A549 treated with ZK216348 at 1 μM for 4 hours (cell line): ENCODE measurements at places on chromosomes 3 and 15. TPM values are rescaled to one million over a fixed set of nuclear protein-coding genes. Genes with fewer than 3 reads are reported as not detected.

The DUOXA1 gene
- total RNA-seq, result 0.07 to 0.28 TPM (median 0.08 TPM) in 4 of 5 replicates, not detected in the other

The CX3CR1 gene
- total RNA-seq, result not detected in 5 replicates

The RASL12 gene
- 0.08 to 0.19 TPM (median 0.15 TPM) in 5 replicates for total RNA-seq

The MED12L gene
- total RNA-seq, result 0.30 to 1.2 TPM (median 0.53 TPM) in 5 replicates

The CPN2 gene
- not detected in 5 replicates for total RNA-seq

The FILIP1L gene
- 0.11 to 0.27 TPM (median 0.18 TPM) in 4 of 5 replicates, not detected in the other for total RNA-seq

The SLC2A2 gene
- not detected in 5 replicates for total RNA-seq

The NRG4 gene
- 0.21 to 1.5 TPM (median 1.2 TPM) in 5 replicates for total RNA-seq

The GOLGA6D gene
- 0.07 TPM in 1 of 5 replicates, not detected in the others for total RNA-seq

The UBL7 gene
- total RNA-seq, result 38.8 to 45.0 TPM (median 42.4 TPM) in 5 replicates

The ROPN1 gene
- total RNA-seq, result not detected in 5 replicates

The HOMER2 gene
- 15.2 to 19.3 TPM (median 15.5 TPM) in 5 replicates for total RNA-seq

The AHSG gene
- 0.18 to 0.29 TPM in 2 of 5 replicates, not detected in the others for total RNA-seq

The GAP43 gene
- not detected in 5 replicates for total RNA-seq

The TMEM40 gene
- 0.12 to 0.81 TPM (median 0.40 TPM) in 4 of 5 replicates, not detected in the other for total RNA-seq

The PARP6 gene
- total RNA-seq, result 49.6 to 72.9 TPM (median 62.5 TPM) in 5 replicates

The SLC28A2 gene
- total RNA-seq, result not detected in 5 replicates

The RETNLB gene
- not detected in 5 replicates for total RNA-seq

The ITIH3 gene
- total RNA-seq, result not detected in 5 replicates

The MAP4 gene
- 82.9 to 114 TPM (median 104 TPM) in 5 replicates for total RNA-seq

The ABI3BP gene
- 0.98 to 1.8 TPM (median 1.6 TPM) in 5 replicates for total RNA-seq

The CP gene
- total RNA-seq, result 4.1 to 7.0 TPM (median 6.2 TPM) in 5 replicates
